Uterus (tissue), 4 donors: ENCODE measurements at places on chromosomes 2 and 18. TPM values are rescaled to one million over a fixed set of nuclear protein-coding genes. Genes with fewer than 3 reads are reported as not detected.

DNA sequence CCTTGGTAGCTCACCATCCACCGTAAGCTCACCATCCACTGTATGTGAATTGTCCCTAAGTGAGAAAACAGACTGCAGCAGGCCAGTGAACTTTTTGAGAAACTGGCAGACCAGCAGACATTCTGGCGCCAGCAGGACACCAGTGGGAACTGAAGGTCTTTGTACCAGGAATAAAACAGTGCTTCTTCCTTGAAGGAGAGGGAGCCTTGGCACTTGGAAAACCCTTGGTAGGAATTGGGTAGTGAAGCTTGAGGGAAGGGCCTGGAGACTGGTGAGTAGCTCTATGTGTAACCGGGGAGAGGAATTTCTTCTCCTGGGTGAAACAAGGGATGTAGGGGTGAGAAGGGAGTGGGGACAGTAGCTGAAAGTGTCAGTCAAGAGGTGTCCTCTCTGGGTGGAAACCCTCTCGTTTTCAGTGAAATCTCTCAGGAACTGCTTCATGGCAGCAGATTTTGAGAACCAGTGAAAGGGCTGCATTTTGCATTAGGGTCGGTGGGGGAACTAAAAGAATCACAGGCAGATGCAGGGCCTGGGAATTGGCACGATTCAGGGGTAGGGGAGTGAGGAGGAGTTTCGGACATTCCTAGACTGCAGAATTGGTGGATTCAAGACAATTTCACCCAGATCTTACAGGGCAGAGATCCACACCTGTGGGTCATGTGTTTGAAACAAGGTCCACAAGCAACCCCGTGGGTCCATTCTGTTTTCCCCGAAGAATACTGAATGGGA lies 131.5 kb upstream of the DLX2 start:
- DNase-seq = no peak

DNA sequence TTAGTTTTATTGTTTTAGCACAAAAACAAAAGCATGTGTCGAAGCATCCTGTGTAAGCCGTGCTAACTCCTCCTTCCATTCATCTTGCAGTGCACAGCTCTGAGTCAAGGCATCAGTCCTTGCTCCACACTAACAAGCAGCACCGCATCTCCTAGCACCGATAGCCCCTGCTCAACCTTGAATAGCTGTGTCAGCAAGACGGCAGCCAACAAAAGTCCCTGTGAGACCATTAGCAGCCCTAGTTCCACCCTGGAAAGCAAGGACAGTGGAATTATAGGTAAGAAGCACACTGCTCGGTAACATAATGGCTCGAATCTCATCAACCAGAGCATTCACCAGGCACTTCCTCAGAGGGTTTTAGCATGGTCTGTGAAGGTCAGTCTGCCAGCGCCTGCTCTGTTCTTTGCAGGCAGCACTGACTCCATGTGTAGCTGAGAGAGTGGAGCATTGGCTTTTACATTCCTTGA lies 136.2 kb downstream of the WDSUB1 start:
- no peak for DNase-seq

DNA sequence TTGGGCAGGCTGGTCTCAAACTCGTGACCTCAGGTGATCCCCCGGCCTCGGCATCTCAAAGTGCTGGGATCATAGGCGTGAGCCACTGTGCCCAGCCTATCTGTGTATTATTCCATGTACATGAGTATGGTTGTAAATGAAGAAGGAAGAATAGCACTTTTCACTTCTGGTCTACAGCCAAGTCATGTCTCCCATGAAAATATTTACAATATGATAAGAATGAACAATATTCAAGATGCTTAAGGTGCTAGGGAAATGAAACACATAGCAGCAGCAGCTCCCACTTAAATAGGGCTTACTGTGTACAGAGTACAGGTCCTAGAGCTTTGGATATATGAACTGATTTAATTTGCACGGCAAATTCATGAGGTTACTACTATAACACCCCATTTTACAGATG lies 70.3 kb upstream of the COL5A2 start:
- no peak for DNase-seq

- DNase-seq = no peak
Observed at GRCh38 chr2:55460562-55460961, 40.9 kb upstream of the CCDC88A start.

DNA sequence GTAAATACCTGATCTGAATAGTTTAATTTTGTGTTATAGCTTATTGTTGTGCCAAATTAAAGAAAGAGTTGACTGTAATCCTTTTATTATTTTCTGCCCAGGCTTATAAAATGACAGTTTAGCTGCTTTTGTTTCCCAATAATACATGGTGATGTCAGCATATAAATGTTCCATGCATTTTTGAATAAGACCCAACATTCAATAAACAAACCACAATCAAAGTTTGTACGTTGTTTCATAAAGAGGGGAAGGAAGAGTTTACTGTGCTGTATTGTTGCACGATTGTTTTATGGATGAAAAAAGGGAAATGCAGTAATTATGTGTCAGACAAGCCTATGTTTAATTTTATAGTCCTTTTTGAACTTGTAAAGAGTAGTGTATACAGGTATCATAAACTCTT lies 177.2 kb upstream of the SCN7A start:
- no peak for DNase-seq

DNA sequence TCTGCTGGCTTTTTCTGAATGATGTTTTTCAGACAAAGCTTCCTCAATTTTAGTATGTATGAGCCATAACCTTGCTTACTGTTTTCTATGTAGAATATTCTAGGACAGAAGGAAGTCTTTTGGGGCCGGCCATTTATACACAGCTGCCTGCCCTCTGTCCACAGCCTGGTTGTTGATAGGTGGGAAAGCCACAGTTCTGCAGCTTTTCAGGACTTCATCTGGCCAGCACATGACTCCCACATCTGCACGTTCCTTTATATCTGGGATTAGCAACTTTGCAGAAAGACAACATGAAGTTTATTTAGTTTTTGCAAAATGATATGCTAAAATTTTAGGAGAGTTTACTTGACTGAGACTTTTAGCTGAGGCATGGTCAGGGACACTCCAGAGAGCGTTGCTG lies 105.6 kb downstream of the CEP192 start:
- DNase-seq = no peak

DNA sequence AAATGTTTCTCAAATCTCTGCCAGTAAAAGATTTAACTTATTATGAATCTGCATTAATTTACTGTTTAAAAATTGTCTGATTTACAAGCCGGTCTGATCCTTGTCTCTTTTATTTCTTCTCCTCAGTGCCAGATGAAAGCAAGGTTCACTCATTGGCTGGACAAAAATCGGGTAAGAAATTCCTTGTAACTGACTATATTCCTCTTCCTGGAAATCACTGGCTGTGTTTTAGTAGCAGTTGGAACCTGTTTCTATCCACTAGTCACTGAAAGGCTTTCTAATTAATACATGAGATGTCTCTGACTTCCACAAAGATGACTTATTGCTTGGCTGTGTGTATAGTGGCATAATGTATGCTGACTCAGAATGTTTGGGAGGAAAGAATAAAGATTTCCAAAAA lies 436.6 kb upstream of the NRP2 start:
- DNase-seq = no peak

GRCh38 chr18:32308493-32309120 lies 118.8 kb downstream of the MEP1B start:
- DNase-seq = peak; percentile 57

- DNase-seq = peak; percentile 24
Observed at GRCh38 chr2:66437691-66438497, 3.0 kb downstream of the MEIS1 start.

- DNase-seq = no peak
Observed at GRCh38 chr18:3758531-3758930, 308.6 kb downstream of the TGIF1 start.

- no peak for DNase-seq
Observed at GRCh38 chr2:88871336-88871735, 179.9 kb downstream of the RPIA start.

DNA sequence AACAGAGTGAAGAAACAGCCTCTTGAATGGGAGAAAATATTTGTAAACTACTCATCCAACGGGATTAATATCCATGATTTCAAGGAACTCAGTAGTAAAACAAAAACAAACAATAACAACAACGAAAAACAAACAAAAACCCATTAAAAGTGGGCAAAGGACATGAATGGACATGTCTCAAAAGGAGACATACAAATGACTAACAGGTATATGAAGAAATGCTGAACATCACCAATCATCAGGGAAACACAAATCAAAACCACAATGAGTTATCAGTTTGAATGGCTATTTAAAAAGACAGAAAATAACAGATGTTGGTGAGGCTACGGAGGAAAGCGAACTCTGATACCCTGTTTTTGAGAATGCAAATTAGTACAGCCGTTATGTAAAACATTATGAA lies 224.8 kb upstream of the NRXN1 start:
- no peak for DNase-seq

DNA sequence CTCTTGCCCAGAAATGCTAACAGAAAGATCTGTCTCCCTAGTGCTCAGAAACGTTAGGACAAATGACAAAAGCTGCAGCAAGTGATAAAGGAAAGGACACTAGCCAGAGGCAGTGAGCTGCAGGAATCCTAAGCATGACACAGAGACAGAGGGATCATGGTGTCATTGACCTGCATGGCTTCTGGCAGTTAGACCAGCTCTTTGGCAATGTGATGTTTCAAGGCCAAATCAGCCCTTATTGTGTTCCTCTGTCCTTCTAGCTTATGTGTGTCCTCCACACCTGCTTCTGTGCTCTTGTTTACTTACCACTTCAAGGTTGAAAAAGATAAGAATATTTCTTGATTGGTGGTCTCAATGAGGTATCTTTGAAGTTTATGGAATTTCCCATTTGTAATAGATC lies 120.8 kb downstream of the RHBDD1 start:
- no peak for DNase-seq

Gene HPCAL1
- 11.1 TPM for total RNA-seq

Gene CLHC1
- 52.7 TPM for total RNA-seq

Gene SPDYA
- total RNA-seq = 3.2 TPM

Gene DNAH7
- 0.26 TPM for total RNA-seq

Gene KIF1A
- not detected for total RNA-seq

Gene MYO1B
- 42.6 TPM for total RNA-seq

Gene POTEF
- not detected for total RNA-seq
